PC-3 (cell line): ENCODE measurements at places on chromosomes 3 and 15. TPM values are rescaled to one million over a fixed set of nuclear protein-coding genes. Genes with fewer than 3 reads are reported as not detected.

DNA sequence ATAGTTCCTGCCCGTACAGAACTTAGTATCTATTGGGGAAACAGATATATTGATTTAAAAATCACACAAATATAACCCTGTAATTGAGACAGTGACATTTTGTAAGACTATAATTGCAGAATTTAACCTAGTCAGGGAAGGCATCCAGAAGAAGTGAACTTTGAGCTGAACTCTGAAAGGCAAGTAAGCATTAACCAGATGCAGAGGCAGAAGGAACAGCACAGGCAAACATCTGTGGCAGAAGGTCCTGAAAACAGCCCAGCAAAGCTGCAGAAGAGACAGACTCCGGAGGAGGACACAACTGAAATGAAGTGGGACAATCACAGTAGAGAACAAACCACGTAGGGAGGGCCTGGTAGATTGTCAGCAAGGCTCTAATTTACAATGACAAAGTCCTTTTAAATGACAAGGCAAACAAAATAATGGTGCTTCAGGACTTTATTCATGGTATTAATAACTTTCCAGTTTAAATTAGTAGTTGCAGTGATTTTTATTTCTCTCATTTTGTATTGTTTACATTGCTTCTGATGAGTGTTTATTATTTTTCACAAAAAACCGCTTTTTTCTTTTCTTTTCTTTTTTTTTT, 14.5 kb downstream of the BCL2A1 start:
- H3K27ac ChIP-seq, result no peak overlapping the region
- no peaks in the 10 kb centered on the region for H3K36me3 ChIP-seq
- no peaks in the 10 kb centered on the region for H3K4me1 ChIP-seq
- no peak for DNase-seq

GRCh38 chr3:33918126-33918756, 119.8 kb downstream of the PDCD6IP start:
- no peaks in the 10 kb centered on the region for H3K4me1 ChIP-seq
- no peak for DNase-seq
- H3K36me3 ChIP-seq, result no peaks in the 10 kb centered on the region
- no peaks in the 10 kb centered on the region for H3K27me3 ChIP-seq

DNA sequence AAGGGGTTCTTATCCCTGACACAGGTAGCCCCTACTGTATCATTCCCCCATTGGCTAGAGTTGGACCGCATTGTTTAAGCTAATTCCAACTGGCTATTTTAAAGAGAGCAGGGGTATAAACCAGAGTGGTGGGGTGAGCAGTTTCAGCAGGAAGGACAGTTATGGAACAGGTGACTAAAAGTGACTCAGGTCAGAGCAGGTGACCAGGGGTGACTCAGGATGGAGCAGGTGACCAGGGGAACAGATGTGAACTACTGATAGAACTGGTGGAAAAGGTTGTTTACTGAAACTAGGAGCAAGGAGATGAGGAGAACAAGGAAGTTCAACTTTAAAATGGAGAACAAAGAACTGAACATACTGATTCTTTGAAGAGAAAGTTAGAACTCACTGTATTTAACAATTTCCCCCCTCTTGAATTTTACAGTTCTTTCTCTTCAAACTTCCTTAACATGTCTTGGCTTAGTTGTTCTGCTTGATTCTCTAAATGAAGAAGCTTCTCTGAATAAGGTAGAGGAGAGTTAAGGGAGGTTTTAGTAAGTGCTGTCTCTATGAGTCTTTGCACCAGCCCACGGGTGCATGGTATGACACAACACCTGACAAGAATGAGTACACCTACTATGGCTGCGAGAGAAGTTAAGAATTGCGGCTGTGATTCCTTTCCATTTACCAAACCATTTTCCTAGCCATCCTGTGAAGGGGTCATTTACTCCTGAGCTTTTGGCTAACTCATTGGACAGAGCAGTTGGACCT, 83.4 kb upstream of the WNT7A start:
- H3K27me3 ChIP-seq, result peaks cover 13% of the 10 kb centered on the region
- no peaks in the 10 kb centered on the region for H3K36me3 ChIP-seq
- DNase-seq, result peak; percentile 11
- no peak overlapping the region for H3K27ac ChIP-seq

- no peak overlapping the region for H3K4me3 ChIP-seq
- H3K36me3 ChIP-seq, result no peaks in the 10 kb centered on the region
- no peak overlapping the region for H3K27ac ChIP-seq
- H3K4me1 ChIP-seq, result no peaks in the 10 kb centered on the region
- no peak for DNase-seq
Measured at GRCh38 chr15:66036859-66037258, 167.6 kb downstream of the RAB11A start.

DNA sequence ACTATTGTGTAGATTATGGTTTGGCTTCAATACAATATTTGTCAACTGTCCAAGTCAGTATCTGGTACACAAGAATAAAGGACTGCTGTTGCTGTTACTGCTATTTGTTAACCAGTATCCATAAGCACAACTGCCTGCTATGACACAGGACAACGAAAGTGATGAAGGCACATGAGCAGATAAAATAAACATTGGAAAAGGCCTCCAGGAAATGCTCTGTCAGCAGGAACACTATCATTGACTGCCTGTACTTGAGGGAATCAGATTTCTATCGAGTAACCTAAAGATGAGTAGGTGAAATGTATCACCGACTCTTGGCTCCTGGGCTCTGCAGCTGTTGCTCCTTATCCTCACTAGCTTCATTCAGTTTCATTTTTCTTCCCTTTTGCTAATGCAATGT, 56.5 kb downstream of the FMN1 start:
- no peak for DNase-seq
- no peak overlapping the region for H3K27ac ChIP-seq
- H3K4me1 ChIP-seq, result no peaks in the 10 kb centered on the region
- no peaks in the 10 kb centered on the region for H3K27me3 ChIP-seq
- no peak overlapping the region for H3K4me3 ChIP-seq

- no peak overlapping the region for H3K4me3 ChIP-seq
- H3K4me1 ChIP-seq, result peaks cover 4% of the 10 kb centered on the region; the same call in 1 of the 2 replicates
- H3K27ac ChIP-seq, result no peak overlapping the region
- DNase-seq, result no peak
- H3K27me3 ChIP-seq, result no peaks in the 10 kb centered on the region
Measured at GRCh38 chr15:42166225-42166940, 9.9 kb upstream of the PLA2G4F start.

- no peak overlapping the region for H3K4me3 ChIP-seq
- no peaks in the 10 kb centered on the region; the same call in 1 of the 2 replicates for H3K4me1 ChIP-seq
- H3K27me3 ChIP-seq, result no peaks in the 10 kb centered on the region
- no peaks in the 10 kb centered on the region for H3K36me3 ChIP-seq
- no peak overlapping the region for H3K27ac ChIP-seq
Measured at GRCh38 chr3:151750181-151750580, 16.5 kb downstream of the AADACL2 start.

DNA sequence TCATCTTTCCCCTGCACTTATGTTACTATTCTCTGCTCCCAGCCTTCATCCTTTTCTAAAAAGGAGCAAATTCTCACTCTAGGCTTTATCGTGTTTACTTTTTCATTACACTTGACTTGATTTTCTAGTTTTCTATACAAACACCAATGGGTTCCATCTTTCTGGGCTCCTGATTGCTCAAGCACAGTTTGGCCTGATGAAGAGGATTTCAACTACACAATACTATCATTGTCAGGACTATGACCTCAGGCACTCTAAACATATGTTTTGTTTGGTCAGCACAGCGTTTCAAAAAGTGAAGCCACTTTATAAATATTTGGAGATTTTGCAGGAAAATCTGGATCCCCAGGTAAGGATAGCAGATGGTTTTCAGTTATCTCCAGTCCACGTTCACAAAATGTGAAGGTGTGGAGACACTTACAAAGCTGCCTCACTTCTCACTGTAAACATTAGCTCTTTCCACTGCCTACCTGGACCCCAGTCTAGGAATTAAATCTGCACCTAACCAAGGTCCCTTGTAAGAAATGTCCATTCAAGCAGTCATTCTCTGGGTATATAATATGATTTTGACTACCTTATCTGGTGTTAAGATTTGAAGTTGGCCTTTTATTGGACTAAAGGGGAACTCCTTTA, 86.2 kb downstream of the TGFBR2 start:
- peak overlapping the region; percentile 0 for H3K27ac ChIP-seq
- peaks cover 44% of the 10 kb centered on the region for H3K4me1 ChIP-seq
- peak; percentile 50 for DNase-seq
- H3K4me3 ChIP-seq, result no peak overlapping the region

- H3K36me3 ChIP-seq, result peaks cover 17% of the 10 kb centered on the region
Measured at GRCh38 chr3:197959891-197960693, at the start of gene LMLN. Gene LMLN, plus strand, starts transcription at chr3:197960217. Its CDS starts 29 bp downstream, at chr3:197960246.

- peak overlapping the region; percentile 96 for H3K4me3 ChIP-seq
- DNase-seq, result peak; percentile 31
- H3K27ac ChIP-seq, result no peak overlapping the region
- peaks cover 32% of the 10 kb centered on the region for H3K4me1 ChIP-seq
Measured at GRCh38 chr3:113743006-113743630, 2.9 kb downstream of the NAA50 start.

GRCh38 chr3:38648659-38649499, 608 bp downstream of the SCN5A start:
- DNase-seq, result no peak
- H3K36me3 ChIP-seq, result no peaks in the 10 kb centered on the region
- no peak overlapping the region for H3K27ac ChIP-seq
- peaks cover 65% of the 10 kb centered on the region for H3K27me3 ChIP-seq
- H3K4me3 ChIP-seq, result peak overlapping the region; percentile 20; the same call in 1 of the 2 replicates

- no peak for DNase-seq
- H3K36me3 ChIP-seq, result no peaks in the 10 kb centered on the region
- no peak overlapping the region for H3K27ac ChIP-seq
- no peak overlapping the region for H3K4me3 ChIP-seq
Measured at GRCh38 chr15:39926526-39926925, 6.5 kb upstream of the GPR176 start.

GRCh38 chr3:196142202-196142956, 60.5 kb upstream of the TFRC start:
- no peaks in the 10 kb centered on the region for H3K27me3 ChIP-seq
- no peaks in the 10 kb centered on the region for H3K36me3 ChIP-seq
- DNase-seq, result peak; percentile 66
- peak overlapping the region; percentile 29; the same call in 1 of the 2 replicates for H3K4me3 ChIP-seq
- no peak overlapping the region for H3K27ac ChIP-seq
- peaks cover 16% of the 10 kb centered on the region for H3K4me1 ChIP-seq

- H3K27me3 ChIP-seq, result no peaks in the 10 kb centered on the region
- H3K36me3 ChIP-seq, result no peaks in the 10 kb centered on the region
- H3K27ac ChIP-seq, result no peak overlapping the region
Measured at GRCh38 chr15:75538376-75538775, 40.7 kb downstream of the PTPN9 start.

GRCh38 chr3:41188306-41188705, 11.0 kb upstream of the CTNNB1 start:
- no peaks in the 10 kb centered on the region for H3K36me3 ChIP-seq
- DNase-seq, result peak; percentile 51
- H3K27me3 ChIP-seq, result no peaks in the 10 kb centered on the region
- 0 out of 2 replicates have a peak, but pooled peaks cover 7% of the 10 kb centered on the region for H3K4me1 ChIP-seq
- no peak overlapping the region for H3K27ac ChIP-seq

DNA sequence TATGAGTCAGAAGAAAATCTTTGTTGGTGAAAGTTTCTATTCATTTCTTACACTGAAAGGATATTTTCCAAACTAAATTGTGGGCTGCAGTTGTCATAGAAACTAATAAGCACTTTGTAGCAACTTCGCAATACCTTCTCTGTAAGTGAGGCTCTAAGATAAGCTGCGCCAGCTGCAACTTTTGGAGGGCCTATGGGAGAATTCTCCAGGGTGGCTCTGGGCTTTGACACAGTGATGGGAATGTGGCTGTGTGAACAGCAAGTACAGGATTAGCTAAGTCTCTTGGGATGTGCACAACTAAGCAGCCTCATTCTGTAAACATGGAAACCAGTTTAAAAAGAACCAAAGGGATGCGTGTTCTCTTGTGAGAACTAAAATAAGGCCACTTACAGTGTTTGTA, 124.6 kb upstream of the SGO1 start:
- H3K4me1 ChIP-seq, result no peaks in the 10 kb centered on the region
- H3K4me3 ChIP-seq, result no peak overlapping the region
- no peaks in the 10 kb centered on the region for H3K36me3 ChIP-seq
- peaks cover 11% of the 10 kb centered on the region for H3K27me3 ChIP-seq
- no peak for DNase-seq

GRCh38 chr15:51051776-51052175, 42.9 kb downstream of the TNFAIP8L3 start:
- no peak overlapping the region for H3K27ac ChIP-seq
- no peak for DNase-seq
- H3K4me3 ChIP-seq, result no peak overlapping the region
- no peaks in the 10 kb centered on the region for H3K36me3 ChIP-seq

DNA sequence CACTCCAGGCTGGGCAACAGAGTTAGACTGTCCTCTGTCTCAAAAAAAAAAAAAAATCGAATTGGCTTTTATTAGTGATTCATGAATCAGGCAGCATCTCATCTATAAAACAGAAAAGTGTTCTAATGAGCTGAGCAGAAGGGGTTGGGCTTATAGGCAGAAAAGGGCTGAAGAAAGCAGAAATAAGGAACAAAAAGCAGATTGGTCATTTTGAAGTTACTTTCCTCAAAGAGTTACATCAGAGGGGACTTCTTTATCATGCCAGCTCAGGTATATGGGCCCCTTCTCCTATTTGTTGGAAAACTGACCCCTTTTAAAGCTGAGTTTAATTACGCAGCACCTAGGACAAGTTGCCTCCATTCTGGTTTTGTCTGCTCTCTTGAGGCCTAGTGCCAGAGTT, 722 bp upstream of the POGLUT1 start:
- DNase-seq, result no peak
- H3K27me3 ChIP-seq, result no peaks in the 10 kb centered on the region
- peak overlapping the region; percentile 85; the same call in 1 of the 2 replicates for H3K4me3 ChIP-seq
- peaks cover 23% of the 10 kb centered on the region for H3K4me1 ChIP-seq
- peaks cover 3% of the 10 kb centered on the region for H3K36me3 ChIP-seq

DNA sequence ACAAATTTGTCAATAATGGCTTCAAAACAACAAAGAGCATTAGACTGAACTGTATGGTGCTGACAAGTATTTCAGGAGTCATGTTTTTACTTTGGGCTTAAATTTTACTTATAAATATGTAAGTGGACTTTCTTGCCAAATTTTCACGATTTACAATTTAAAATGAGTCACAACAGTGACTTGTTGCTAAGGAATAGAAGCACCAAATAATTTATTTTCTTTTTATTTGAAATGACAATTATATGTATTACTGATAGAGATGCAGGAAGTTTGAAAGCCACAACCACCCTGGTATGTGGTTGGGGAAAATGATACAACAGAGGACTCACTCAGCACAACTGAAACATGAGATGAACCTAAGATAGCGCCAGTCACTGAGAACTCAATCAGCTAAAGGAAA, 90.3 kb downstream of the FMN1 start:
- DNase-seq, result peak; percentile 91
- H3K4me3 ChIP-seq, result peak overlapping the region; percentile 30; the same call in 1 of the 2 replicates
- peaks cover 44% of the 10 kb centered on the region for H3K4me1 ChIP-seq
- H3K27me3 ChIP-seq, result no peaks in the 10 kb centered on the region

Gene CASR
- not detected in 2 replicates for total RNA-seq

Gene NME9
- total RNA-seq, result 0.40 TPM in 1 of 2 replicates, not detected in the other

Gene IL17RE
- total RNA-seq, result 4.0 and 4.7 TPM in 2 replicates

Gene CELF6
- total RNA-seq, result not detected in 2 replicates

Gene MESP1
- 32.9 and 49.4 TPM in 2 replicates for total RNA-seq

Gene PLCB2
- 1.3 and 3.2 TPM in 2 replicates for total RNA-seq

Gene CP
- total RNA-seq, result 0.04 TPM in 1 of 2 replicates, not detected in the other
